ENCODE measurements at places on chromosomes 6 and 20.

- no peak for DNase-seq
Observed at GRCh38 chr20:45012682-45013302, 46.5 kb downstream of the STK4 start.

DNA sequence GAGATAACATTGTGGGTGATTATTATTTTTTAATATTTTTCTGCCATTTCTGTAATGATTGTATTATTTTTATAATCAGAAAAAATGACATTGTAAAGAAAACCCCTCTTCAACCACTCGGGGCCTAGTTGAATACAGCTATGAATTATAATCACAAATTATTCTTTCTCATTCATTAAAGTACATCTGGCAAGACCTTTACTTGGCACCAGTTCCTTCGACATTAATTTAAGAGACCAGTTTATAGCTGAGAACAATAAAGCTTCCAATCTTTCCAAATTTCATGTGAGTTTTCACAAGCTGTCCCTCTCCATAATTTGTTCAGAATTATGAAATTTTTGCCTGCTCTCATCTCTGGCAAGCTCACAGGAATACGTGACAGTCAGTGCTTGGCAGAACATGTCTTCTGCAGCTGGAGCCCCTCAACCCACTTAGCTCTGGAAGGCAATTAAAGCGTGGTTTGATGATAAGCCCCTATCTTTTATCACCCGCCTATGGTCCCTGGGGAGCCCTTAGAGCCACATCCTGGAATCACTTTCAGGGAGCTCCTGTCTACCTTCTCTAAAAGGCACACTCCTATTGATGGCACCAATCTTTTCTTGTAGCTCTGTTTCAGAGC, 237.2 kb upstream of the PRND start:
- no peak for DNase-seq

- DNase-seq = no peak
Observed at GRCh38 chr20:53028337-53029007, 56.3 kb downstream of the TSHZ2 start.

GRCh38 chr6:41111017-41111416, 38.2 kb downstream of the NFYA start:
- no peak for DNase-seq

DNA sequence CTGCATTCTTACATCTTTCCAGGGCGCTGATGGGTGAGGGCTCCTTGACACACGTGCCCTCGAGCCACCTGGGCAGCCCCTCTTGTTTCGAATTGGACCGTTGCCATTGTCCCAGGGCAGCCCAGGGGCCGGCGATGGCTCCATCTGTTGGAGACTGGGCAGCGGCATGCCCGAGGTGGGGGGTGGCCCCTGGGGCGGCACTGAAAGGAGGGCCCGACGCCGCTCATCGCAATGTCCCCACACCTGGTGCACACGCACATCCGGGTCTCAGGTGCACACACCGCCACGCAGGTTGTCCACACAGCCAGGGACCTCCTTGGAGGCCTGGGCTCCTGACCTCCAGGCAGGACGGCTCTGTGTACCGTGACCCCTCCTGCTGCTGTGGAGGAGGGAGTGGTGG, 18.0 kb downstream of the GATA5 start:
- DNase-seq = no peak
